ENCODE measurements at places on chromosomes 16 and 17. TPM values are rescaled to one million over a fixed set of nuclear protein-coding genes. Genes with fewer than 3 reads are reported as not detected.

- DNase-seq = peak; percentile 44
Measured at GRCh38 chr16:71542377-71542776, 16.2 kb downstream of the CHST4 start.

DNA sequence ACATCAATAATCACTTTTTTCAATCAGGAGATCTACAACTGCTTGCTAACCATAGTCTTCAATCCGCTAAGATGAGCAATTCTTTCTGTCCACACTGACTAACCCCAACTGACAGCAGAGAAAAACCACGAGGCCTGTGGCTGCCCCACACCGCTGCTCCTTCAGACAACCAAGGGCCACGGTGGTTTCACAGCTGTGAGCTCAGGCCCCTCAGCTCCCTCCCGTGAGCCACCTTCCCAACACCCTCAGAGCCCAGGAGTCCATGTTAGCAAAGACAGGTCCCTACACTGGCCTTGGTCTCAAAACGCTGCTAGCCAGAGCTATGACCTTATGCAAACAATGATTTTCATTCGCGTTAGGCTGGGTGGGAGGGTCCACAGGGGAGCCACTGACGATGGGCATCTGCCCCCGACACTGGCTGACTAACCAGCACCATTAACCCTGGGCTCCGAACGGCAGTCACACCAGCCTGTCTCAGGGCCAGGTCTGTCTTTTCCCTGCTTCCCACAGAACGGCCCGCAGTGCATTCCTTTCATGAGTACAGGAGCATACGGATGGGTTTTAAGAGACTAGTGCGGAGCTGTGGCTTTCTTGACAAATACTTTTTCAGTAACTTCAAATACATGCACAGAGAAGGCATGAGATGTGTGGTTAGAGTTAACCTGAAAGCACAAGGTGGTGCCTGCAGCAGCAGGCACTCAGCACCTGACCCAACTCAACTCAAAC lies 67.3 kb downstream of the ANKRD11 start:
- DNase-seq = peak; percentile 28

- no peak for DNase-seq
Measured at GRCh38 chr16:49009204-49009603, 272.4 kb downstream of the CBLN1 start.

The KRTAP17-1 gene
- total RNA-seq = not detected

DNA sequence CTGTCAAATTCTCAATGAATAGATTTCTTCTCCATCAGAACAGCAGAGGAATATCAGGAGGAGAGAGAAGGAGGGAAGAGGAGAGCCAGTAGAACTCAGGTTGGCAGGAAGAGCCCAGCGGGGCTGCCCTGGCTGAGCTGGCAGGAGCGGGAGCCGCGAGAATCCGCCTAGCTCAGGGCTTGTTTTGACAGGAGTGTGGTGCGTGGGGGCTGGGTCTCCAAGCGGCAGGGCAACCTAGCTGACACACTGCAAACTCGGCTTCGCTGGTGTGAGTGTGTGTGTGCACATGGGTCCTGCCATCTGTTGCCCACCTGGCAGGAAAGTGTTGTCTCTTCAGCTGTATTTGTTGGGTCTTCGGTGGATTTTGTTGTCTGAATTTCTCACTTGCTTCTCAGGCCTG lies 27.9 kb upstream of the BCAR1 start:
- DNase-seq = no peak

GRCh38 chr17:75895370-75896155 lies 1.2 kb downstream of the TRIM65 start:
- peak; percentile 45 for DNase-seq

DNA sequence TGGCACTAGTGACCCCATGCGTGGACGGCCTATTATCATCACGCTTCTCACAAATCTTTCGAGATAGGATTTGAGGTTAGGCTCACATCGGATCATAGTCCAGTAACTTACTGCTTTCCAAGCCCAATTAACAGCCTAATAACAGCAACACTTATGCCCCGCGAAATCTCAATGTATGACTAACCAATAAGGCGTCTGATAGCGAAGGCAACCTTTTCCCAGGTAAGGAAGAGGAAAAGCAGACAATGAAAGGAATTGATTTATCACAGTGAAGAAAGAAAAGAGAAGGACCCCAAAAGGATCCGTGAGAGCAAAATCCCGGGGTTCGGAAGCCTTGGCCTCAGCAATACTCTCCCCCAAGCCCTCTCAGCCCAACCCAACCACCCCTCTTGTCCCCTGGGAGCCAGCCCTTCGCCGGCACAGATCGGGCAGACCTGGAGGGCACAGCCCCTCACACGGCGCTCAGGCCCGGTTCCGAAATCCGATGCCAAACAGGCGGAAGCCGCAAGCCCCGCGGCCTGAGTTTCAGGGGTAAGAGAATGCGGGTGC lies 534 bp downstream of the GPATCH8 start:
- DNase-seq = no peak

- no peak for DNase-seq
Measured at GRCh38 chr16:80518436-80518835, 22.4 kb upstream of the DYNLRB2 start.

- no peak for DNase-seq
Measured at GRCh38 chr16:50591209-50591608, 43.0 kb downstream of the NKD1 start.

DNA sequence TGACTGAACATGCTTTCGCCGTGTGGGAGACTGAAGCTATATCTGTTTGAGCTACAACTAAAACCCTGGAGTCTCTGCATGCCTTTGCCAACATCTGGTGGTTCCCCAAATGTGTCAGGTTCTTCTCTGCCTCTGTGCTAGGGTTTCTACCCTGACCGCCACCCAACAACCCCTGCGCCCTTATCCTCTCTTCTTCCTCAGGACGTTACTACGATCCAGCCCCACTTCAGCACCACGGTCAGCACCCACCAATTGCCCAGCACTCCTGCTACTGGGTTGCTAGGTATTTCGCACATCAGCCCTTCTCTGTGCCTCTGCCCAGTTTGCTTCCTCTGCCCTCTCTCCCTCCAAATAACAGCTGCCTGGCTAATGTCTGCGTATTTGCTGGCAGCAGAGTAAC lies 106.3 kb upstream of the HSBP1 start:
- DNase-seq = peak; percentile 26

DNA sequence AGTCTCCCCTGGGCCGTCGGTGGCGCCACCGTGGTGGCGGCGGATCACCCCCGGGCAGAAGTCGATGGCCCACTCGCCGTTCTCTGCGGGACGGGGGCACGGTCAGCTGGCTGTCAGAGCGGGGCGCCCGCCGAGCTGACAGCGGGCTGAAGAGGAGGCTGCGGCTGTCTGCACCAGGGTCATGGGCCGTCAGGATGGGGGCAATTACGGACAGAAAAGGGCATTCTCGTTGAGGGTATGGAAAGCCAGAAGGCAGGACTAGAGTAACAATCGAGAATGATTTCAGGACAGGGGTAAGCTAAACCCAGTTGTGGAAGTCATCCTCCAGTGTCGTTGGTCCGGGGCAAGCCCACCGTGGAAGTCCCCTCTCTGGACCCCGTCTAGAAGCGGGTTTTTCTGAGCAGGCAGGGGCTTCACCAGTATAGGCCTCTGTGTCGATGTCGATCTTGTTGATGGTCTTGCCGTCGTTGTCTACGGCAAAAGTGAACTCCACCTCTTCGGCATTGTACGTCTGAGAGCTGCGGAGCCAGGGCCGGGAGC lies 1.7 kb downstream of the CHRNE start:
- no peak for DNase-seq

GRCh38 chr17:27764589-27764988 lies 35.7 kb downstream of the NOS2 start:
- DNase-seq = no peak

The SGCA gene
- total RNA-seq = 1.1 TPM

- peak; percentile 62 for DNase-seq
Measured at GRCh38 chr17:17696882-17697633, 15.8 kb downstream of the RAI1 start.

The MPP3 gene
- 4.4 TPM for total RNA-seq

The SYNGR3 gene
- not detected for total RNA-seq

The IL17C gene
- not detected for total RNA-seq

The NOTUM gene
- total RNA-seq = 0.66 TPM

GRCh38 chr17:19338031-19338990 lies 24.2 kb downstream of the B9D1 start:
- DNase-seq = no peak

DNA sequence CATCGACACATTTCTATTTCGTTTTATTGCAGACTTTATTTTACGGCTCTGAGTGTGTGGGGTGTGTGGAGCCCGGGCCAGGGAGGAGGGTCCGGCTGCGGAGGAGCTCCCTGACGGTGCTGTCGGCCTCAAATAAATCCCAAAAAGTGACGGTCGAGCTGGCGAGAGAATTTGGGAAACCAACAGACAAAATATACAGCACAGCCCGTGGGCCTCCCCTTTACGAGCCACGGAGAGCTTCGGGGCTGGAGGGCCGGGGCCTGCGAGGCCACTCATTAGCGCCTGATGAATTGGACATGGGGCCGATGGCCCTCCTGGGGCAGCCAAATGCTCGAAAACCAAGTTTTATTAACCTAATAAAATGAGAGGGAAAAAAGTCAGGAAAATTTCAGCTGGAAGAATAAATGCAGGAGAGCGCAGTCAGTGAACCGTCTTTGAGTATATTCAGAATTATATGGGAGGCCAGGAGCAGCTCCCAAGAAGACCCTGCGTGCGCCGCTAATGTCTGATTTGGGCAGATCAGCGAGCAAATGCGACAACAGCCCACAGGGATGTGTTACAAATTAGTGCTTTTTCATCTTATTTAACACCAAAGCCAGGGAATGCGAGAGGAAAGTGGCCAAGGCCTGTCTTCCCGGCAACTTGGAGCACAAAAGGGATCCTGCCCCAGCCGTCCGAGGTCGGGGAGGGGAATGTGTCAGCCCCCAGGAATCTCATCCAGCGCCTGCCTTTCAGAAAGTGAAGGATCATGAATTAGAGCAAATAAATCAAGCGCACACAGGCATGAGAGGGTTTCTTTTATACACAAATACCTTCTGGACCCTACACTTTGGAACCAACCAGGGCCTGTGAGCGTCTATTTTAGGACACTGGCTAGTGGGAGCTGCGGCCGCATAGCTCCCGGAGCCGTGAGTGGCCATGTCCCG lies 249.1 kb downstream of the C16orf95 start:
- no peak for DNase-seq

GRCh38 chr17:79023886-79024771 lies at the start of gene C1QTNF1:
TSS of gene C1QTNF1 (plus strand) at chr17:79024169. CDS start at chr17:79043969, 19,800 bp downstream.
- DNase-seq = peak; percentile 62

The FAM171A2 gene
- total RNA-seq = 2.1 TPM

The CA7 gene
- total RNA-seq = not detected

GRCh38 chr17:20059728-20060188 lies 50.6 kb downstream of the SPECC1 start:
- no peak for DNase-seq

The CLEC19A gene
- not detected for total RNA-seq

Measured in MG63 (cell line).